ENCODE measurements at places on chromosomes 5 and 9. TPM values are rescaled to one million over a fixed set of nuclear protein-coding genes. Genes with fewer than 3 reads are reported as not detected.

Gene SEMA6A
- 0.05 TPM for total RNA-seq

Gene C5orf63
- 1.5 TPM for total RNA-seq

Gene ROR2
- total RNA-seq, result 20.5 TPM

Gene GFI1B
- not detected for total RNA-seq

Gene C9orf50
- not detected for total RNA-seq

Gene PCDHGA4
- 5.8 TPM for total RNA-seq

Data from smooth muscle cell of the umbilical artery (primary cell).